Activated naive CD4-positive, alpha-beta T cell (primary cell): ENCODE measurements at places on chromosomes 2 and 18.

- no peak for DNase-seq
These were observed 90.3 kb downstream of the PIK3C3 start for GRCh38 chr18:42045346-42045745.

GRCh38 chr2:20806286-20806685, 16.6 kb downstream of the LDAH start:
- no peak for DNase-seq

DNA sequence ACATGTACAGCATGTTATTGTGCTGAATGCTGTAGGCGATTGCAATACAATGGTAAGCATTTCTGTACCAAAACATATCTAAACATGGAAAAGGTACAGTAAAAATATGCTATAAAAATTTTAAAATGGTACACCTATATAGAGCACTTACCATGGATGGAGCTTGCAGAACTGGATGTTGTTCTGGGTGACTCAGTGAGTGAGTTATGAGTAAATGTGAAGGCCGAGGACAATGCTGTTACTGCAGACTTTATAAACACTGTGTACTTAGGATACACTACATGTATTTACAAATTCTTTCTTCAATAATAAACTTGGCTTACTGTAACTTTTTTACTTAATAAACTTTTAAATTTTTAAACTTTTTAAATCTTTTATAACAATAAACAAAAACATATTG, 473.4 kb upstream of the UBE2E3 start:
- DNase-seq = no peak

DNA sequence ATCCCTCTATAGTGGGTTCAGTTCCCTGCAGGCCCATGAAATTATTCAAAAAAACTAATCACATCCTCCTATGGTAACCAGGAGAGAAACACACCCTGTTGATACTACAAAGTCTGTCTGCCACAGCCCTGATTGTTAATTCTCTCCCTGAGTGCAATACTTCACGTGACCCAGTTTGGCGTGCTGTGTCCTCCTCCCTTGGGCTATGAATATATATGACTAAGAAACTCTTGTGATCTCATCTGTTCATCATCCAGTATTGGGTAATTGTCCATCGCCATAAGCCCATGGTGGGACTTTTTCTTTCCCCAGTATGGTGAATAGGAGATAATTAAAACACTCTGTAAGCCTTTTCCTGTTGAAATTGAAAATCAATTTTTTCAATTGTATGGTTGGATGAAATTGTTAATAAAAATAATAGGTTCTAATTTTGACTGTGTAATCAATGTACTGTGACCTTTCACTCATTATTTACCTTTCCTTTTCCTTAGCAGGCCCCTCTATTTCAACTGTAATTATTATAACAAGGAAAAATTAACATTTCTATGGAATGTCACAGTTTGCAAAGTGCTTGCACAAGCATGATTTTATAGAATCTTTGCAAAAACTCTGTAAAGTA, 1822.6 kb downstream of the SUCLG1 start:
- DNase-seq = no peak

DNA sequence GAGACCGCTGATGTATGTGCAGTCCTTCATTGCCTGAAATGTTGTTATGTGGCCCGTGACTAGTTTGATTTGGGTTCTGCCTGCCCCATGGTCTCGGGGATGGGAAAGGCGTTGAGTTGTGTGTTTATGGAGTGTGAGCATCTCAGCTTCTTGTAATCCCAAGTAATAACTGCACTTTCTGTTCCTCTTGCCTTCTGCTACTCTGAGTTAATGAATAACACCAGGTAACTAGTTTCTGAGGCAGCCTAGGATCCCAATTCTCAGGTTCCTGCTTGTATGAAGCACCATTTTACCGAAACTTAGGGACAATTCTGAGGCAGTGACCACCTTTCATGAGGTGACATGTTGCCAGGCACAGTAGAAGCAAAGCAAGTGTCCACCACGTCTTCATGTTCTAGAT, 170.0 kb downstream of the ALK start:
- DNase-seq = no peak

DNA sequence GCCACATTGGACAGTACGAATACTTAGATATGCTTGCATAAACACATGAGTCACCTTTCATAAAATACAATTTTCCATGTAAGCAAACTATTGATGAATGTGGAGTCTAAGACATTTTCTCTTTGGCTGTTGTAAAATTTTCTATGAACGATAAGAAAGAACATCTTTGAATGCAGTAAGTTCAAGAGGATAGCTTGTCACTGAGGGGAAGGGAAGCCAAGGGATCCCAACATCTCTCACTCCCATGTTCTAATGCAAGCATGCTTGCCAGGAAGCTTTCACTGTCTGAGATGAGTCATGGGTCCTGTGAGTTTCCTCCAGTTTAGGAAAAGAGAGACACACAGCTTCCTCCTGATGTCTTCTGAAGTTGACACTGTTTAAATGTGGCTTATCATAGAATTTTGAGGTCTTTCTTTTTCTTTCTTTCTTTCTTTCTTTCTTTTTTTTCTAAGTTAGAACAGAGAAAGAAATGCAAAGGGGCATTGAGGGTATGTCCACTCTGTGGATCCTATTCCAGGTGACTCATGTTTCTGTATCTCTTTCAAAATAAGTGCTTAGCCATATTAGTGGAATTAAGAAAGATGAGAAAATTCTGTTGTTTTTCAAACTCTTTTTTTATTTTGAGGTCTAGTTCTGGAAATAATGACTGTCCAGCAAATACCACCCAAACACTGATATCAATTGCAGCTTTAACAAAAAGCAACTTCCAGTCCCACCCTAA, 146.6 kb downstream of the RDH14 start:
- DNase-seq = no peak

DNA sequence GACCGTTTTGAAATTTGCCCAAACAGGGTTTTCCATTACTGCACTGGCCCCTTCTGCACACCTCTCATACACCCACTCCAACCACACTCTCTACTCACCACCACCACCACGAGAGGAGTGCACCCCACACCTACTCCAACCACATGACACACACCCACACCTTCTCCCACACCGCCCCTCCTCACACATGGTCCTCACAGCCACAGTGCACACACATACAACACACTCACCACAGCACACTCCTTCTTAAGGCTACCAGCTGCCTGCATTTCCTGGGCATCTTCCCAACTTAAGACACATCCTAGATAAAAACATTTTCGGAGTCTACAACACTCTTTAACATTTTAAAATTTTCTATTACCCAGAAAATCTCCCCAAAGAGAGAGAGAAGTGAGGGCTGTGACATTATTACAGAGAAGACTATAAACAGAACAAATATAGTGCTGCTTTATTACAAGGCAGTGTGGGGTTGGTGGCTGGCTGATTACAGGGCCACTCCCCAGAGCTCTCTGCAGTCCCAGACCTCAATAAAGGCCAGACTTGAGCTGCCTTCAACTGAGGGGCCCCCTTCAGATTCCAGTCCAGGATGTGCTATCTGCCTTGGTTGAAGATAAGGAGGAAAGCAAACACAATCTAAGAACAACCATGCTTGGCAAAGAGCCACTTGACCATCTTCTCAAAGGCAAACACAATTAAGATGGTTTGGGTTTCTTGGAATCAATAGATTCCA, 36.1 kb downstream of the NHEJ1 start:
- DNase-seq = no peak

- DNase-seq = no peak
These were observed 253.7 kb upstream of the LINC00305 start for GRCh38 chr18:64402636-64403035.

DNA sequence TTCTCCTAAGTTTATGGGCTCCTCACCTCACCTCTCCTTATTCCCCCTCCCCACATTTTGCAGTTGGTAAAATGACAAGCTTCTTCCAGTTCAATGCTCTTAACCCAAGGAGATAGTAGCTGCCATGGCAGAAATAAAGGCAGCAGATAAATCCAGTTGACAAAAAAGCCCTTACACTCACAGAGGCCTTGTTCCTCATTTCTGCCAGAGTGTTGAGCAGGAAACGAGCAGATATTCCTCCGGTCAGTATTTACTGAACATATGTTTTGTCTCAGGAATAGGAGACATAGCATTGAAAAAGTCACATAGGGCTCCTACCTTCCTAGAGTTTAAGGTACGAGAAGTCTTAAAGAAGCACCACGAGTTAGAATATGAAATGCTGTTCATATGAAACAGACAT, 493.7 kb upstream of the TNP1 start:
- no peak for DNase-seq

- no peak for DNase-seq
These were observed 65.4 kb downstream of the PID1 start for GRCh38 chr2:229205704-229206103.

GRCh38 chr2:127059559-127059958, 47.4 kb downstream of the BIN1 start:
- no peak for DNase-seq

DNA sequence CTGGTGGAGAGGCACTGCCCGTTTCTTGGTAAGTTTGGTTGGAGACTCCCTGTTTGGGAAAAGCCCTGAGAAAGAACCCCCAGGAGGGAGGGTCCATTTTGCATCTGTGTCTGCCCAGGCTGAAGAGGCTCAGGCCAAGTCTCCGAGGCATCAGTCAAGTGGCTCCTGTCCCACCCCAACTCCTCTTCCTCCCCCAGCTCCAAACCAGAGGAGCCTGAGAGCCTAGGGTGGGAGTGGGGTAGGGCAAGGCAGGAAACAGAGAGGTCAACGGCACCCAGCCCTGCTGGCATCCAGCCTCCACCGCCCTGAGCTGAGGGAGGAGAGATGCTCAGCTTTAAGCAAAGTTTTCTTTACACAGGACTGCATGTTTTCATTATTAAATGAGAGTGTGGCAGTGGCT, 38.2 kb downstream of the CYP27C1 start:
- no peak for DNase-seq

DNA sequence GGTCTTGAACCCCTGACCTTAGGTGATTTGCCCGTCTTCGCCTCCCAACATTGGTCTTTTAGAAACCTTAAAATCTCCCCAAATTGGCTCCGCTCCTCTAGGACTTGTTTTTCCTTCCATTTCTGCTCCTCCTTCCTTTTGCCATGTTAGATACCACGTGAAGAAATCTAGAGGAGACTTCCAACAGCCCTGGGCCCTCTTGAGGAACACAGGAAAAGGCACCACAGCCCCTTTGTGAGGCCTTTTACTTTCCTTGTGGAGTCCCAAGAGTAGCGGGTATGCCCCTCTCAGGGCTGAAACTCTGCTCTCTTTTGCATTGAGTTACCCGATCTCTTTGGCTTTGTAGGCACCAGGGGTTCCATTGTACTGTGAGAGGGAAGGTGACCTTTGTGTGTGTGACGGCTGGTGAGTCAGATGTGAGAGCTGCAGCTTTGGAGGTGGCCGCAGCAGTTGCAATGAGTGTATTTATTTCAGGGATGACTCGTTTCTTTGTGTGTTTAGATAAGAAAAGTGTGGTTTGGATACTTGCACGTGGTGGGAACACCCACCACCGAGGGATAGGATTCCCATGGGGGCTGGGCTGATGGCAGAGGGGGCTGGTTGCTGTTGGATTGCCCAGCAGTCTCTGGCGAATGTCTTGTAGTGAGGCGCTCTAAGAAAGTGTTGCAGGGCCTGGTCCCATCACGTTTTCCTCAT, 218.4 kb upstream of the HS6ST1 start:
- no peak for DNase-seq
